ENCODE measurements at places on chromosomes 4 and X. TPM values are rescaled to one million over a fixed set of nuclear protein-coding genes. Genes with fewer than 3 reads are reported as not detected.

The PLXNB3 gene
- 3.3 TPM for total RNA-seq

The HDAC8 gene
- 27.0 TPM for total RNA-seq

The MAGEE1 gene
- total RNA-seq = 2.6 TPM

The GPR119 gene
- not detected for total RNA-seq

The P2RY4 gene
- 0.23 TPM for total RNA-seq

The TCEAL9 gene
- total RNA-seq = 45.4 TPM

The TEX13C gene
- not detected for total RNA-seq

The GPR34 gene
- total RNA-seq = 28.0 TPM

The LDB2 gene
- total RNA-seq = 139 TPM

The KLHL5 gene
- total RNA-seq = 34.0 TPM

DNA sequence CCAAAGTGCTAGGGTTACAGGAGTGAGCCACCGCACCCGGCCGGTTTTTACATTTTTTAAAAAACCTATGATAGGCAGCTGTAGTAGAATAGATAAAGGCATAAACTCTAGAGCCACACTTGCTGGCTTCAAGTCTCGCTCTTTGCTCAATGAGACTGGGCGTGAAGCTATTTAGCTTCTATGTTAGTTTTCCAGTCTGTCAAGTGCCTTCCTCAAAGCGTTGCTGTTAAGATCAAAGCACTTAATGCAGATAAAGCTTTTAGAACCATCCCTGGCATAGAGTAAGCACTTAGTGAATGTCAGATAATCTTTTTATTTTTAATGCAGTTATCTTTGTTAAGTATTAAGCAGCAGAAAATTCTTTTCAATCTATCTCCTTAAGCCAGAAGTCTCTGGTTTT, 42.0 kb upstream of the BMPR1B start:
- H3K27ac ChIP-seq = no peak overlapping the region
- no peak overlapping the region for H3K4me3 ChIP-seq
- no peaks in the 10 kb centered on the region for H3K27me3 ChIP-seq
- no peak for DNase-seq
- no peaks in the 10 kb centered on the region for H3K36me3 ChIP-seq
- H3K4me1 ChIP-seq = no peaks in the 10 kb centered on the region

DNA sequence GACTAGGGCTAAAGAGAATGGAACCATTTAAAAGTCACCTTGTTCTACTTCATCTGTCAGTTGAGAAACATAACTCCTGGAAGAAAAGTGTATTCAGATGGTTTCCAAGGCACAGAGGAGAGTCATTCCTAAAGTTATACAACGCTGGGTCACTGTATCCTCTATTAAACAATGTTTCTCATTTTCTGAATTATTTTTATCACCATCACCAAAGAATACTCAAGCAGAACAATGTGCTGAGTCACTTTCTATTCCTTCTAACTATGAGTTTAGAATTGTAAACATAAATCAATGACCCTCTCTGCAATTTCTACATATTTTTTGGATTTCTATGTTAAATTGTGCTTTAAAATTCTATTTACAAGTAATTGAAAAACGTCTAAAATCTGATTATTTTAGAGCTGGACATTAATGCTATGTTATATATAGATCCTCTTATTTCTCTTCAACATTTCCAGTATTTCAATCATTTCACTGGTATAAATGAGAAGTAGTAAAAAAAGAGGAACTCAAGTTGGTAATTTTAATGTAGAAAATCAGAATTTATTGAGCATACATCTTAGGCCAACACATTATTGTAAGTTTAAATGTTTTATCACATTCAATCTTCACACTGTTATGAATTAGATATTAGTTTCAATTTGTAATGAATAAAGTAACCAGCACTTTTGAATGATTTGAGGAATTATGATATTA, 7.5 kb downstream of the DTHD1 start:
- no peak overlapping the region for H3K4me3 ChIP-seq
- H3K27ac ChIP-seq = no peak overlapping the region
- no peaks in the 10 kb centered on the region for H3K4me1 ChIP-seq
- H3K36me3 ChIP-seq = no peaks in the 10 kb centered on the region
- H3K27me3 ChIP-seq = no peaks in the 10 kb centered on the region
- no peak for DNase-seq

DNA sequence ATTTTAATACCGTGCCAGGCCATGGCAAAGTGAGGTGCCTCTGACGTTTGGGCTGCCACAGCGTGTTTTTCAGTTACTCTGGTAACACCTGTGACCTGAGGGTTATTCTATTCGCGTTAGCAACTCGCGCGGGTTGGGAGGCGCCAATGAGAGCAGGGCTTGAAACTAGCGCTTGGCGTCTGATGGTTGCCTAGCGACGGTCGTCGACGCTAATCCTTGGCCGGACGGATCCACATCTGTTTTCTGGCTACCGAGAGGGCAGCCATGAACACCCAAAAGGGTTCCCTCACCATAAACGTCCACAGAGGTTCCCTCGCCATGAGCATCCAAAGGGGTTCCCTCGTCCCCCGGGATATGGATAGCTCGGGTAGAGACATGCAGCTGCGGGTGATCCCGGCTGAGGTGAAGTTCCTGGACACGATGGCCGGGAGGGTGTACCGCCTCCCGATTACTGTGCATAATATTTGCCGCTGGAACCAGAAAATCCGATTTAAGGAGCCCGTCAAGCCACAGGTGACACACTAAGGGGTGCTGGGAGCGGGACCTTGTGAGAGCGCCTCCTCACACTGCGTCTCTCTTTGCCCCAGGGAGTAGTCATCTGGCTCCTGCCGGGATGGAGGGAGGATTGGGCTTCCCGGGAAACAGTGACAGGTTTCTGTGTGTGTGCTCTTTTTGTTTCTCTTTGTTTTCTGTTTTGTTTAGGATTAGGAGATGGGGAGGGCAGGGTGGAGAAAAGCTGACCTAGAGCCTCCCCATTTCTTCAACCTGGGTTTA, at the start of gene CFAP47:
Gene CFAP47 (plus strand): TSS at position 199 of the 774 bp plus-strand sequence. CDS start 66 bp downstream, at position 265.
- DNase-seq = peak; percentile 69
- no peaks in the 10 kb centered on the region for H3K36me3 ChIP-seq
- H3K4me3 ChIP-seq = no peak within 1 kb of the TSS
- no peaks in the 10 kb centered on the region for H3K4me1 ChIP-seq

GRCh38 chrX:123083924-123084323, 100.2 kb upstream of the GRIA3 start:
- H3K36me3 ChIP-seq = no peaks in the 10 kb centered on the region
- no peaks in the 10 kb centered on the region for H3K4me1 ChIP-seq
- no peaks in the 10 kb centered on the region for H3K27me3 ChIP-seq
- DNase-seq = no peak
- no peak overlapping the region for H3K27ac ChIP-seq

- no peaks in the 10 kb centered on the region for H3K4me1 ChIP-seq
- H3K36me3 ChIP-seq = no peaks in the 10 kb centered on the region
- no peak for DNase-seq
Observed at GRCh38 chrX:101108284-101108683, 10.3 kb downstream of the CENPI start.

DNA sequence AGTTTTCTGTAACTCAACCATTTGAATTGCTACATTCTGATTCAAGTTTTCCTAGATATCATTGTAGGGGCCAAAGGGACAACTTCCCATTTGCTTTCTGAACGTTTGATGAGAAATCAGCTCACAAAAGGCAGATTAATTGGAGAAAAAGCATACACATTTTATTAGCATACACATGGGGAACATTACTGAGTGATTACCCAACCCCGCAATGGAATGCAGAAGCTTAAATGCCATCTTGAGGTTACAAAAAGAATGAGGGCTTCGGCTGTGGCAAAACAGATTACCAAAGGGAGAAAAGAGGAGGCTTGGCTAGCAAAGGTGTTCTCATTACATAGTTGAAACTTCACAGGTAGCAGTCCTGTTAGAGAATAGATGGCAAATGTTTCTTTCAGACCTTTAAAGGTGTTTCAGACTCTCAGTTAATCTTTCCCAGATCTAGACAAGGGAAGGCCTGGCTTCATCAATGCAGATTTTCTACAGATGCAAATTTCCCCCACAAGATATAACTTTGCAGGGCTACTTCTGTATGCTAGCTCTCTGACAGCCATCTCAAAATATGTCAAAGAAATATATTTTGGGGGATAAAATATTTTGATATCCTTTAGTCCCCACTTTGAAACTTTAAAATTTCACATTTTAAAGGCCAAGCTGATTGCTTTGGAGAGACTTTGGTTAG, 26.5 kb upstream of the HERC6 start:
- H3K4me1 ChIP-seq = peaks cover 8% of the 10 kb centered on the region
- H3K27ac ChIP-seq = peak overlapping the region; percentile 47
- H3K4me3 ChIP-seq = no peak overlapping the region
- H3K27me3 ChIP-seq = no peaks in the 10 kb centered on the region
- DNase-seq = no peak
- no peaks in the 10 kb centered on the region for H3K36me3 ChIP-seq

GRCh38 chr4:100100985-100101384, 89.3 kb downstream of the DDIT4L start:
- DNase-seq = no peak
- H3K27me3 ChIP-seq = no peaks in the 10 kb centered on the region
- H3K4me1 ChIP-seq = no peaks in the 10 kb centered on the region
- H3K36me3 ChIP-seq = no peaks in the 10 kb centered on the region
- no peak overlapping the region for H3K27ac ChIP-seq
- H3K4me3 ChIP-seq = no peak overlapping the region

DNA sequence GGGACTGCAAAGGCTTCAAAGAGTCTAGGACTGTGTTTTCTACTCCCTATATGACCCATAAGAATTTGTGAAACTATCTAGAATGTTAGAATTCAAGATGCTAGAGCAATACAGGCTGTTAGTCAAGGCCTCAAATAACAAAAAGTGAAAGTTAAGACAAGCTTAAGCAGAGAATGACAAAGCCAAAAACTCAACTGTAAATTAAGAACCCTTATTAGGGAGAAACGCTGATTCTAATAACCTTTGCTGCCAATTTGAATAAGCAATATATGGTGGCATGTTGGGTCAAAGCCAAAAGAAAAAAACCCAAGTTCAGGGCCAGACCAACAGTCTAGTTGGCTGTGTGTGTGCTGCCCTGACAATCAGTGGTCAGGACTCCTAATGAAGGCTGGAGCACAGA, 160.0 kb downstream of the INPP4B start:
- no peaks in the 10 kb centered on the region for H3K27me3 ChIP-seq
- H3K4me3 ChIP-seq = no peak overlapping the region
- no peaks in the 10 kb centered on the region for H3K36me3 ChIP-seq

DNA sequence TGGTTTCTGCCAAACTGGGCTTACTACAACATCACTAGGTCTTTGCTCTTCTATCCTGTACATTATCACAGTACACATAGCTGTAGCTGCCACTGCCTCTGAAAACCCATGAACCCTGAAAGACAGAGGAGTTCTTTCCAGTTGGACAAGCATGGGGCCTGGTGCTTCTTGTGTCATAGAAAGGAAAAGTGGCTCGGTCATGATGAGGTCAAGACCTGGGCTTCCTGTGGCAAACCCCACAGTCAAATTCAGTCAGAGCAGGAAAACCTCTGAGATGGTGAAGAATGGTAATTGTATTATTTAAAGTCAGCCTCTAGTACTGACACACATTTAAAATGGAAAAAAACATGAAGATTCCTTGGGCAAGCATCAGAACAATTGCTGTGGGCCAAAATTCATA, 133.3 kb upstream of the PRPS2 start:
- H3K27me3 ChIP-seq = no peaks in the 10 kb centered on the region
- no peaks in the 10 kb centered on the region for H3K4me1 ChIP-seq
- no peak for DNase-seq
- H3K4me3 ChIP-seq = no peak overlapping the region
- H3K36me3 ChIP-seq = no peaks in the 10 kb centered on the region

- no peak overlapping the region for H3K4me3 ChIP-seq
- no peak for DNase-seq
- H3K27me3 ChIP-seq = no peaks in the 10 kb centered on the region
- H3K4me1 ChIP-seq = no peaks in the 10 kb centered on the region
- no peaks in the 10 kb centered on the region for H3K36me3 ChIP-seq
- H3K27ac ChIP-seq = no peak overlapping the region
Observed at GRCh38 chr4:188858696-188859095, 719.5 kb downstream of the TRIML1 start.

DNA sequence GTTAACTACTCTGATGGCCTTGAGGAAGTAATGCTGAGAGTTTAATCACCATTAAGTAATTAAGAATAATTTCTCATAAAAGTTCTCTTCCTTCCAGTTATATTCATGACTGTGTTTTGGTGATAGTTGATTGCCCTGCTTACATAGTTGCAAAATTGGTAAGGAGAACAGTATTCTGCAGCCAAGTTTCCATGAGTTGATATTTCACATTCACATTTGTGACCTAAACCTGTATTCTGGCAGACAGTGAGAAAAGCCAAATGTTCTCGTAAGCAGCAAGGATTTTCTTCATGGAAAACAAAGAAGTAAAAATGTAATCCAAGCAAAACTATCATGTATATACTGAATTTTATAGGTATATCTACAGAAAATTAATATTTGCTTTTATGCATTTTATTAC, 187.8 kb upstream of the NUDT6 start:
- H3K4me3 ChIP-seq = no peak overlapping the region
- no peaks in the 10 kb centered on the region for H3K27me3 ChIP-seq
- no peak overlapping the region for H3K27ac ChIP-seq
- no peak for DNase-seq
- H3K4me1 ChIP-seq = no peaks in the 10 kb centered on the region

- H3K27me3 ChIP-seq = no peaks in the 10 kb centered on the region
- no peaks in the 10 kb centered on the region for H3K36me3 ChIP-seq
- no peak overlapping the region for H3K4me3 ChIP-seq
- no peaks in the 10 kb centered on the region for H3K4me1 ChIP-seq
- H3K27ac ChIP-seq = no peak overlapping the region
- DNase-seq = no peak
Observed at GRCh38 chr4:95510145-95510544, 38.6 kb downstream of the UNC5C start.

- H3K36me3 ChIP-seq = no peaks in the 10 kb centered on the region
- no peak for DNase-seq
- H3K4me1 ChIP-seq = no peaks in the 10 kb centered on the region
- H3K4me3 ChIP-seq = no peak overlapping the region
Observed at GRCh38 chr4:23001478-23001877, 308.7 kb downstream of the GBA3 start.

DNA sequence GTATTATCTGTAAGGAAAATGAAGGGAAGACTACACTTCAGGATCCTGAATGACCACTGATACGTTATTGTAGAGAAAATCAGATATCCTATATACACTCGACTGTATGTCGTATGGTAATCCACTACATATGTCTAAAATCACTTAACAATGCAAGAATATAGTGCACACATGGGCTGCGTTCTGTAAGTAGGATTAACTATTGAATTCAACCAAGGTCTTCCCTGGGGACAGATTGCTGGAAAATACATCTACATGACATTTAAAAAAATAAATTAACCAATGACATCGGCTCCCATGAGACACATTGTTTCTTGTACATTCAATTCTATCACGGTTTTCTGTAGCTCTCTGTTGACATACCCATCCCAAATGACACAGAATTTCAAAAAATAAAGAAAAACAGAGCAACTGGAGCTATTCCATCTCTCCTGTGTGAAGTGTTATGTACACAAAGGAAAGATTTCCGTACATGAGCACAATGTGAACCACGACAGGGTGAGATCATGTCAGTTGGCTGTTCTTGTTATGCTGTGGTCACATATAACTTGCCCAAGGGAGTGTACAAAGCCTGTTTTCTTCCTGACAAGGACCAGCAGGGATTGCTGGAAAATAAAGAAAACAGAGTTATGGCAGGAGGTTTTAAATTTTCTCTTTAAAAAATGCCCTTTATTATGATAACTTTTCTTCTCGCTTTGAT, 6.1 kb downstream of the ENOX2 start:
- H3K27ac ChIP-seq = no peak overlapping the region
- DNase-seq = no peak
- no peaks in the 10 kb centered on the region for H3K4me1 ChIP-seq
- no peaks in the 10 kb centered on the region for H3K27me3 ChIP-seq

Measured in upper lobe of right lung (tissue), 1 donor.